AG20443 (cell line): ENCODE measurements at places on chromosomes 3 and 15.

GRCh38 chr15:36498916-36499315 lies 80.5 kb upstream of the CDIN1 start:
- DNase-seq, result no peak

DNA sequence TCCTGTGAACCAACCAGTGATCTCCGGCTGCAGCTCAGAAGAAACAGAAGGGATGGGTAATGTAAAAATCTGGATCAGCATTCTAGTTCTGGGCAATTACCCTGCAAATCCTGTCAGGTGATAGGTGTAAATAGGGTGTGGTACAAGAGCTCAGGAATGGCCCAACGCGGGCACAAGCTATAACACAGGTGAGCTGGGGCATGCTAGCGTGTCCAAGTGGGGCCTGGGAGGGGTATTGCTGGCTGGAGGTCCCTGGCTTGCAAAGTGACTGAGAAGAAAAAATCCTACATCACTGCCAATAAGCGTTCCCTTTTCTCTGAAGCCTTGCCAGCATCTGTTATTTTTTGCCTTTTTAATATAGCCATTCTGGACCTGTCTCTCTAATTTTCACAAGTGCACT lies 9.7 kb upstream of the CHST2 start:
- no peak for DNase-seq

DNA sequence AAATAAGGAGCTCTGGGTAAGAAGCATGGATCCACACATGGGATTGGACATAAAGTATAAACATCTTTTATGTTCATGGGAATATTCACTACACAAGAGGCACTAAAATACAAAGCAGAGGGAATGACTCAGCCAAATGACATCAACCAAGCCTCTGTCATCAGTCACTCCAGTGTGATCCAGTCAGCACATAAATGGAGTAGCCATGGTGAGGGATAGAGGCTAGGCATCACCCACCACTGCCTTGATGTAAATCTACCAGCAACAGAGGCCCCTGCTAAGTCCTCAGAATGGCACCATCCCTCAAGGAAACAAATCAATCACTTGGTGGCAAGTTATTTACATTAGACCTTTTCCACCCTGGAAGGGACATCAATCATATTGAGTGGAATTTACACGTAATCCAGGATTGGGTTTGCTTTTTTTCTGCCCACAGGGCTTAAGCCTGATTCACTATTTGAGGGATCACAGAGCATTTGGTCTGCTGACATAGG lies 27.2 kb downstream of the VEPH1 start:
- DNase-seq, result no peak

GRCh38 chr3:52238193-52238760 lies 681 bp downstream of the TWF2 start:
- no peak for DNase-seq

DNA sequence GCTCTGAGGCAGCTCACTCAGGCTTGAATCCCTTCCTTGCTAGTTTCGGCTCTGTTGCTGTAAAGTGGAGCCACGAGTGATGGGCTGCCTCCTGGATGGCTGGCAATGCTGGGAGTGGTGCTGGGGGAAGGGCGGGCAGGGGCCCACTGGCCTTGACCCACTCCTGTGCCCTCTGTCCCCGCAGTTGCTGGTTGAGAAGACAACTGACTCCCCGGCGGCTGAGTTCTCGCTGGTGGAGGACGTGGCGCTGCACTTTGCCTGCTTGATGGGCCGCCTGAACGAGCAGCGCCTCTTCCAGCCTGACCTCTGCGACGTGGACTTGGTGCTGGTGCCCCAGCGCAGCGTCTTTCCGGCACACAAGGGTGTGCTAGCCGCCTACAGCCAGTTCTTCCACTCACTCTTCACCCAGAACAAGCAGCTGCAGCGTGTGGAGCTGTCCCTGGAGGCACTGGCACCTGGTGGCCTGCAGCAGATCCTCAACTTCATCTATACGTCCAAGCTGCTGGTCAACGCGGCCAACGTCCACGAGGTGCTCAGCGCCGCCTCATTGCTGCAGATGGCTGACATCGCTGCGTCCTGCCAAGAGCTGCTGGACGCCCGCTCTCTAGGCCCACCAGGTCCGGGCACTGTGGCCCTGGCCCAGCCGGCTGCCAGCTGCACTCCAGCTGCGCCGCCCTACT lies 4.7 kb downstream of the ZBTB47 start:
- no peak for DNase-seq

- no peak for DNase-seq
Measured at GRCh38 chr3:136836511-136837156, 17.7 kb downstream of the SLC35G2 start.

DNA sequence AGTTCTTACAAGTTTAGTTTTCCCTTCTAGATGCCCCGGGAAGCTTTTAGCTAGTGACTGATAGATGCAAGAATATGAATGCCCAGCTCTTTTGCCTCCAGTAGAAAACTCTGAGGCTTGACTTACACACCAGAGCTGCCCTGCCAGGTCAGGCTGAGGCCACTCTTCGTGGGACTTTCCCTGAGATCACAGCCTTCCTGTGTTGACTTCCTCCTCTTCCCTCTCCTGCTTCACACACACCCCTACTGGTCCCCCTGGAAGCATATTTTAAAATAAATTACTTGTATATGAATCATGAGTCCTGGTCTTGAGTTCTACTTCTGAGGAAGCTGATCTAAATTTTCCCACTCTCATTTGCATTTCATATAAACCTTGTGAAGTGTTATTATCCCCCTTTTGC lies 413.7 kb downstream of the PDCD6IP start:
- DNase-seq, result no peak

GRCh38 chr3:191263365-191263764 lies 64.3 kb downstream of the OSTN start:
- DNase-seq, result no peak

- DNase-seq, result no peak
Measured at GRCh38 chr3:57647292-57647940, 45.5 kb downstream of the DENND6A start.

DNA sequence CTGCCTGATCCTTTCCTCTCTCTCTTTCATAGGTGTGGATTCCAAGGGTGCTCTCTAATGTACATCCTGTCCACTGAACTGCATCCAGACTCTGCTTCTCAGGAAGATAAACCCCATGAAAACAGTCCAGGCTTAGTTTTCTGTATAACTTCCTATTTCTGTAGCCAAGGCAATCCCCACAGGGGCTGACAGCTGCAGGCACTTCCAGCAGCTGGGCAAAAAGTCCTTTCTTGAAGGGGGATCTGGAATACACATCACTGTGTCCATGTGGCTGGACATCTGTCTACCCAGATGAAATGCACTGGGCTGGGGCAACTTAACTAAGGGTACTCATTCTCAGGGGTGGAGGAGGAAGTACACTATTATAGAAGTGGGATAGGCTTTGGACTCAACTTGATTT lies 72.2 kb downstream of the NR1D2 start:
- no peak for DNase-seq

- DNase-seq, result peak; percentile 58
Measured at GRCh38 chr15:92810418-92811138, 89.5 kb upstream of the CHD2 start.

DNA sequence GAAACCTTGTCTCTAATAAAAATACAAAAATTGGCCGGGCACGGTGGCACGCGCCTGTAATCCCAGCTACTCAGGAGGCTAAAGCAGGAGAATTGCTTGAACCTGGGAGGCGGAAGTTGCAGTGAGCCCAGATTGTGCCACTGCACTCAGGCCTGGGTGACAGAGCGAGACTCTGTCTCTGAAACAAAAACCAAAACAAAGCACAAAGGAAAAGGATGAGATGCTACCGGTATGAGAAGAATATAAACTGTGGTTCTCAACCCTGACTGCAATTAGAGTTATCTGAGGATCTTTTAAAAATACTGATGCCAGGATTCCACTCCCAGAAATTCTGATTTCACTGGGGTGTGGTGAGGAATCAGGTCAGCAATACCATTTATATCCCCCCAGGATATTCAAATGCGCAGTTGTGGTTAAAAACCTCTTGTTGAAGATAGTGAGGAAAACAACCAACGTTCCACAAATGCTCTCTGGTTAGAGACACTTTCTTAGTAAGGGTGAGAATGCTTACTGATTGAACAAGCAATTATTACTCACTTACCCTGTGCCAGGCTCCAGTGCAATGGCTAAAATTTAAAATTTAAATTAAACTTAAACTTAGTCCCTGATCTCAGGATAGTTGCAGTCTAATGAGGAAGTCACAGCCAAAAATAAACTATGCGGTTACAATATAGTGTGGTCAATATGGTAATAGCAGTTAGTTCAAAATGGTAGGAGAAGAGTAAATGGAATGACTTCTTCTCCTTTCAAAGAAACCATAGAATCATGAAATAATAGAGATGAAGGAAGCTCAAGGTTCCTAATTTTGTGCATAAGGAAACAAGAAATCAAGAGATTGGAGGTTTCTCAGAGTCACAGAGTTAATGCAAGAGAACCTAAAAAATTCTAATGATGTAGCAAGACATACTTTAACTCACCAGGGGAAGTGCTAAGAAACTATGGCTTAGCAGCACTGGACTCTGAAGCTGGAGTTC lies 109.5 kb downstream of the SSR3 start:
- no peak for DNase-seq

DNA sequence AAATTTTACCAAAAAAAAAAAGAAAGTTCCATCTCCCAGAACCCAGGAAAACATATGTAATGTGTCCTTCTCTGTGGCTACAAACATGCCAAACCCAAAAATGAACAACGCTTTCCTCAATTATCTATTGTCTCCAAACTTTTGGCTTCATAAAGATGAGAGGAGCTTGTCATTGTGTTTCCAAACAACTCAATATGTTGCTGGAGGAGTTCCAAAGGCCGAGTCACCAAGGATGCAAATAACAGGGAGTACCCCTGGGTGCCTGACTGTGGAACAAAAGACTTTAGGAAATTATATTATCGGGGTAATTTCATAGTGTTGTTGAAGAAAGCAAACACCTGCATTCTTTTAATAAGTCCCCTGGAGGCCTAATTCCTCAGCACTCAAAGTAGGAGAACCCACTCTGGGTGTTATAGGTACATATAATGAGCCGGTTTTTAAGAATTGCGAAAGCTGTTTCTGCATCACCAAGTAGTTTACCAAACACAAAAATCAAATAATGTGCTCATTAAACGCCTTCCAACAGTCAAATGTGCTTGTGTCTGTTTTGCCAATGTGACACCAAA lies 206.3 kb upstream of the PRICKLE2 start:
- DNase-seq, result no peak

DNA sequence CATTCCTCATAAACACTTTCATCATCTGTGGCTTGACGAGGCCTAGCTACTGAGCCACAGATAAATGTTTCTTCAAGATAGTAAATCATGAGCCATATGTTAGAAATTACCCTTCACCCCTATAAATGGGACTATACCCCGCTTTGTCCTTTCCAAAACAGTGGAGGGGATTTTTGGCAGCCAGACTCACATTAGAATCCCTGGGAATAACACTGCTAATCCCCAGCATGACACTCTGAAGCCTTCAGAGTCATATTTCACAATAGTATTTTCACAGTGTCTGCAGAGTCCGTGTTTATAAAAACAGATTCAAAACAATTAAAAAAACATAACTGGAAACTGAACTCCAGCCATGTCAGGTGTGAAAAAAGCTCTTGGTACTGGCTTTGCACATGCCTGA lies 271.6 kb downstream of the ERC2 start:
- DNase-seq, result no peak

DNA sequence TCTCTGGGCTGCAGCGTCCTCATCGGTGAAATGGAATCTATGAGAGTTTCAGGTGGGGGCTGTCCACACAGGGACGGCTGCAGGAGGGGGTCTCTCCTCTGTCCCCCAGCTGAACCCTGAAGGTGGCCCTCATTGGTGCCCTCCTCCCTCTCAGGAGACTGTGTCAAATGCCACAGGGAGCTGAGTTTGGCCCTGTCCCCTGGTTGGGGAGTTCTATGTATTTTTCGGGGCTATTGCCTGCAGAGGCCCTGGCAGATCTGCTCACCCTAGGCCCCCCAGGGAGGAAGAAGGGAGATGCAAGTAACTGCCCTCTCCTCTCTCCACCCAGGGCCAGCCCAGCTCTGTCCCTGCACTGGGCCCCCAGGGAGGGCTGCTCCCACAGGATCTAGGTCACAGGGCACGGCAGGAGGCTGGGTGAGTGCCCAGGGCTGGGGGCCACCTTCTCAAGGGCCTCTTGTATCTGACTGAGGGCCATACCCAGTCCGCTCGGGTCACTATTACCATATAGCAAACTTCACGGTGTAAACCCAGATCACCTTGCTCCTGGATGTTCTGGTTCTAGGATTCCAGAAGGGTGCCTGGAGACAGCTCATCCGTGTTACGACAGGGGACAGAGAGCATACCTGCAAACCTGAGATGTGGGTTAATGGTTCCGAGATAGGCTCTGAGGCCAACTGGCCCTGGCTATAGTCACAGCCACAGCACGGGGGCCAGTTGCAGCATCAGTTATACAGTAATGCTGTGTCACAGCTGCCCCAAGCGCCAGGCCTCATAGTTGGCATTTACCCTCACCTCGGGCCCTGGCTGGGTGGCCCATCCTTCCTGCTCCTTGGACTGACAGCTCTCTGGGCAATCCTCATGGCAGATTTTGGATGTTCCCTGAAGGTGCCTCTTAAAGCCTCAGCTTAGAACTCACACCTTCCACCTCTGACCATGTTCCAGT lies 102.4 kb upstream of the PRR23E start:
- no peak for DNase-seq

DNA sequence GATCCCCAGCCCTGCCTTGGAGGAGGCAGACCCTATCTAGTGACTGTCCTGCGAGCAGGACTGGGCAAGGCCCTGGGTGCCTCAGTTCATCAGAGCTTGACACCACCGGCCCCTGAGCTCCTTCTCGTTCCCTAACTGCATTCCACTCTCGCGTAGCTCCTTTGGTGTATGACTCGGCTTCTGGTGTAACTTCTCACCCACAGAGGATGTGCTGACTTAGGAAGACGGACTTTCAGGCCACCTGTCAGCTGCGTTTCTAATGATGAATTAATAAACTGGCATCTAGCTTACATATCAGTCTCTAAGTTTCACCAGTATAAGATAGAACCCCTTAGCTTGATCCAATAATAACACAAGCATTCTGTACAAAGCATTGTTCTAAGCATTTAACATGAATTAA lies 17.5 kb downstream of the ABCF3 start:
- no peak for DNase-seq

- no peak for DNase-seq
Measured at GRCh38 chr3:108525256-108525655, 14.9 kb upstream of the MYH15 start.
